HT-29 (cell line): ENCODE measurements at places on chromosomes 7 and 10. TPM values are rescaled to one million over a fixed set of nuclear protein-coding genes. Genes with fewer than 3 reads are reported as not detected.

The HOXA11 gene
- total RNA-seq = 67.7 and 74.3 TPM in 2 replicates

The LSM5 gene
- 11.3 and 22.8 TPM in 2 replicates for total RNA-seq

The AOC1 gene
- total RNA-seq = 25.2 and 25.8 TPM in 2 replicates

The MKI67 gene
- 49.8 and 66.9 TPM in 2 replicates for total RNA-seq

The VPS37D gene
- 0.28 and 0.73 TPM in 2 replicates for total RNA-seq

The PPP1R17 gene
- not detected in 2 replicates for total RNA-seq

The CFAP69 gene
- 5.4 and 9.2 TPM in 2 replicates for total RNA-seq

The ANKRD30A gene
- not detected in 2 replicates for total RNA-seq

The CDHR1 gene
- total RNA-seq = not detected in 2 replicates

The EZH2 gene
- 33.9 and 36.1 TPM in 2 replicates for total RNA-seq

The SLC16A12 gene
- 0.03 and 0.18 TPM in 2 replicates for total RNA-seq

The MPP7 gene
- total RNA-seq = 2.2 and 4.5 TPM in 2 replicates

The HKDC1 gene
- 27.5 and 29.7 TPM in 2 replicates for total RNA-seq

The AOAH gene
- not detected in 2 replicates for total RNA-seq

The TMEM213 gene
- total RNA-seq = not detected in 2 replicates

The AKR1D1 gene
- total RNA-seq = not detected in 2 replicates

The TRPV5 gene
- 0.18 TPM in 1 of 2 replicates, not detected in the other for total RNA-seq

The ANXA8L1 gene
- total RNA-seq = not detected in 2 replicates

The ACTL6B gene
- 0.13 TPM in 1 of 2 replicates, not detected in the other for total RNA-seq

The RBP4 gene
- 2.7 and 4.5 TPM in 2 replicates for total RNA-seq

The FANK1 gene
- total RNA-seq = 1.6 and 4.0 TPM in 2 replicates

The NEUROD6 gene
- not detected in 2 replicates for total RNA-seq

The EBLN1 gene
- not detected in 2 replicates for total RNA-seq

The C10orf62 gene
- total RNA-seq = not detected in 2 replicates

The HMX3 gene
- total RNA-seq = not detected in 2 replicates

The NPVF gene
- total RNA-seq = not detected in 2 replicates

The TRPV6 gene
- total RNA-seq = 0.55 and 0.56 TPM in 2 replicates

The IRF5 gene
- 17.9 and 19.1 TPM in 2 replicates for total RNA-seq

The CRHR2 gene
- not detected in 2 replicates for total RNA-seq

The IDI1 gene
- 66.9 and 70.7 TPM in 2 replicates for total RNA-seq

The PLOD3 gene
- total RNA-seq = 245 and 252 TPM in 2 replicates

The MSS51 gene
- total RNA-seq = 0.64 and 1.1 TPM in 2 replicates

The PCGF6 gene
- 3.2 and 4.9 TPM in 2 replicates for total RNA-seq

The BAZ1B gene
- total RNA-seq = 49.9 and 51.9 TPM in 2 replicates

The PDZD7 gene
- 6.3 and 7.4 TPM in 2 replicates for total RNA-seq

The SPDYE5 gene
- not detected in 2 replicates for total RNA-seq

The AGAP5 gene
- total RNA-seq = 1.1 and 2.8 TPM in 2 replicates

The STAG3 gene
- total RNA-seq = 0.05 and 0.08 TPM in 2 replicates

The SPACDR gene
- 0.21 and 0.64 TPM in 2 replicates for total RNA-seq

The BLOC1S2 gene
- total RNA-seq = 24.5 and 37.6 TPM in 2 replicates

The GBX1 gene
- not detected in 2 replicates for total RNA-seq

The TCERG1L gene
- total RNA-seq = not detected in 2 replicates

The TFPI2 gene
- total RNA-seq = not detected in 2 replicates

The CTTNBP2 gene
- 1.0 and 1.1 TPM in 2 replicates for total RNA-seq
